ENCODE measurements at places on chromosomes 4 and X. TPM values are rescaled to one million over a fixed set of nuclear protein-coding genes. Genes with fewer than 3 reads are reported as not detected.

DNA sequence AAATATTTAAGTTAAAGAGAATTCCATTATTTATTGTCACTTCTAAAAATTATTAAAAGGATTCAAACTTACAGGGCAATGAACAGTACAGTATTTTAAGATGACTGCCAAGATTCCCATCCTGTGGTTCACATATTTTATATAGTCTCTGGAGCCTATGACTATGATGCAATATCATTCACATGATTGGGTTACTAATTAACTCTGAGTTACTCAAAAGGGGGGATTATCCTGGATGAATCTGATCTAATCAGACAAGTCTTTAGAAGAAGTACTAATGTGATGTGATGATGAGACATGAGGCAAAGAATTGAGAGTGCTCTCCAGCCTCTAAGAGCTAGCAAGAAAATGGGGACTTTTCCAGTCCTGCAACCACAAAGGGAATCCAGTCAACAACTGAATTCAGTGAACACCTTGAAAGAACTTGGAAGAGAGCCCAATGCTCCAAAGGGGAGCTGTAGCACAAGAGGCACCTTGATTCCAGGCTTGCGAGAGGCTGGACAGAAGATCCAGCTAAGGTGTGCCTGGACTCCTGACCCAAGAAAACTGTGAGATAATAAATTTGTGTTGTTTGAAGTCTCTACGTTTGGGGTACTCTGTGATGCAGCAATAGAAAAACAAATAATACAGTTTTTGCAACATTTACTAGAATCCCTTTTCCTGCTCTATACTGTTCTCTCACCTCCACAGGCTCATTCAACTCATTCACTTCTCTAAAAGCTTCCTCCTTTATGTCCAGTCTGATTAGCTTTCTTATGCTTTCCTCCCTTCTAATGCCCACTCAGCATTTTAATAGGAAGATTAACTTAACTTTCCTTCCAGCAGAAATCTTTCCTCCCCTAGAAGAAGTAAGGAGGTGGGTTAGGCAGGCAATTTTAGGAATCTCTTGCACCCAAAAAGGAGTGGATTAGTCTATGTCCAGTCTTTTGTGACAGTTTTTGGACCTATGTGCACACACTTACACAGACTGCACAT, 133.8 kb upstream of the LCORL start:
- no peak overlapping the region for H3K27ac ChIP-seq
- no peak for DNase-seq
- no peak overlapping the region for H3K4me3 ChIP-seq
- no peaks in the 10 kb centered on the region for H3K36me3 ChIP-seq

TMPRSS11D gene
- not detected for total RNA-seq

DNA sequence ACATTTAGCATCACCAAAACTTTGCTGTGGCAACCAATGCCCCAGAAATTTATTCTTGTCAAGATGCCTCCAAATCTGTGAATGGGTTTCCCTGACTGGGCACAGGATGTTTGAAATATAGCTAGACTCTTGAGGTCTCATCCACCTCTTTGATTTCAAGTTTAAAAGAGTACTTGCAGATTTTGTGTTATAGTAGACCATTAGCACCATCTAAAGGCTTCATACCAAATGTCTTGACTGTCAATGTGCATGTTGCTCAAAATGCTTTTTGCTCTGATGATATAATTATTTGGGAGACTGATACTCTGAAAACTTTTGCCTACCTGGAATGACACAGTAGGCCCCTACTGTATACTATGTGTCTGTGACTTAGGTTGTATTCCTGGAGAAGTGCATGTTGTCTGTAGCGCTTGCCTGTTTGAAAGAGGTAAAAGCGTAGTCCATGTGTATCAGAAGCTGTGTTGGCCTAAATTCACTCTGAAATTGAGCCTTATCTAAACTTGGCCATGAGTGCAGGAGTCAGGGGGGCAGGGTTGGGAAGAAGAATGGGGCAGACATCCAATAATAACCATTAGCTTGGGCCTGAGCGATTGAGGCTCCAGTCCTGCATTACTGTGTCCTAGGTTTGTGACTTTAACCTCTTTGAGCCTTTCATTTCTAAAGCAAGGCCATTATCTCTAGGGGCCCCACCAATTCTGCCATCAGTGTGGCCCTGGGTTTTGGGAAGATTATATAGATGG, 33.8 kb downstream of the NDP start:
- H3K36me3 ChIP-seq: no peaks in the 10 kb centered on the region
- H3K4me3 ChIP-seq: no peak overlapping the region

GRCh38 chrX:107537815-107538214, 88.4 kb downstream of the FRMPD3 start:
- H3K27ac ChIP-seq: no peak overlapping the region
- no peaks in the 10 kb centered on the region for H3K36me3 ChIP-seq
- DNase-seq: peak; percentile 49
- H3K4me3 ChIP-seq: no peak overlapping the region

All from SJSA1 (cell line).